NCI-H82 (cell line): ENCODE measurements at places on chromosomes 5 and 9.

DNA sequence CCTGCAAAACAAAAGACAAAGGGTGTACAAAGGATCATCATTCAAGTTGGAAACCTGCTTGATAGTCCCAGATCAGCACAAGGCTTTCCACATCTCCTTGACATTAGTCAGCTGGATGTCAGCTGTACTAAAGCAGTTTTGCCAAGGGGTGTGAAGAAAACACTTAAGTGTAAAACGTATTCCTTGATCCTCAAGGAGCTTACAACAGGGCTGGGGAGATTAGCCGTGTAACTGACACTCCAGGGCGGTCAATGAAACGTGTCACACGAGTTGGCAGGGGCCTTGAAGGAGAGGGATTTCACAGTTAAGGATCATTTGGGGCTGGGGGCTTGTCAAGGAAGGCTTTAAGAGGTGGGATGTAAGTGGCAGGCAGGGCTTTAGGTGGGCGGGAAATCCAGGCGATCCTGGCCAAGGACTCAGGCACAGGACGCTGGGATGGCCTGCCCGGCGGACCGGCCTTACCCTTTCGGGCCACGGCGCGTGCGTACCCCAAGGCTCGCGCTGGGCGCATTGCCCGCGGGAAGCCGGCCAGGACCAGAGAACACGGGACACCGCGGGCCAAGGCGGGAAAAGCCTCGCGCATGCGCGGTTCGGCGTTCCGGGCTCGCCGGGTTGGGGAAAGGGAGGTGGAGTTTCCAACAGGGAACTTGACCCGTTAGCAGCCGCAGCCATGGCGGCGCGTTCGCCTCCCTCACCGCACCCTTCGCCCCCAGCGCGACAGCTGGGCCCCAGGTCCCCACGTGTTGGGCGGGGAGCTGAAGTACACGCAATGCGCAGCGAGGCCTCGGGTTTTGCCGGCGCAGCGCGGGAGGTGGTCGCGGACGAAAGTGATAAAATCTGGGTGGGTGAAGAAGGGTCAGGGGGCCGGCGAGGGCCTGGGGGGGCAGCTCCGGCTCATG, at the start of gene CNTLN:
Gene CNTLN (plus strand): TSS at position 645 of the 899 bp plus-strand sequence. CDS start 26 bp downstream, at position 671.
- DNase-seq = peak; percentile 90

- DNase-seq = no peak
These were observed 1.3 kb downstream of the C5orf15 start for GRCh38 chr5:133967124-133967523.

- DNase-seq = peak; percentile 71
These were observed 41.7 kb downstream of the SEMA6A start for GRCh38 chr5:116532762-116533525.

- DNase-seq = no peak
These were observed 202.5 kb downstream of the CDK5RAP2 start for GRCh38 chr9:120377268-120378159.

- peak; percentile 63 for DNase-seq
These were observed 2.2 kb downstream of the GFPT2 start for GRCh38 chr5:180350711-180351465.

DNA sequence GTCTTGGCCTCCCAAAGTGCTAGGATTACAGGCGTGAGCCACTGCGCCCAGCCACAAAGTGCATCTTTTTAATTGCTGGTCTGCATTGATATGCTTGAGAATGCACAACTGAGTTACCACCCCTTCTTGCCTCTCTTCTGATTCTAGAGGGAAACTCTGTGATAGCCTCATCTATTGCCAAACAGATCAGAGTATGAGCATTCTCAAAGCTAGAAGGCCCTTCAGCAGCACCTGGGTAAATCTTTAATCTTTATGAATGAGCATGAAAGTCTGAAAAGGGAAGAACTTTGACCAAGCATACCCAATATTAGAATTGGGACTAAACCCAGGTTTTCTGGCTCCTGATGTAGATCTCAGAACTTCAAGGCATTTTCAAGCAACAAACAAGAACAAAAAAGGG, 298.3 kb upstream of the TNC start:
- DNase-seq = no peak

- no peak for DNase-seq
These were observed 26.2 kb downstream of the SLC35A4 start for GRCh38 chr5:140590861-140591260.

DNA sequence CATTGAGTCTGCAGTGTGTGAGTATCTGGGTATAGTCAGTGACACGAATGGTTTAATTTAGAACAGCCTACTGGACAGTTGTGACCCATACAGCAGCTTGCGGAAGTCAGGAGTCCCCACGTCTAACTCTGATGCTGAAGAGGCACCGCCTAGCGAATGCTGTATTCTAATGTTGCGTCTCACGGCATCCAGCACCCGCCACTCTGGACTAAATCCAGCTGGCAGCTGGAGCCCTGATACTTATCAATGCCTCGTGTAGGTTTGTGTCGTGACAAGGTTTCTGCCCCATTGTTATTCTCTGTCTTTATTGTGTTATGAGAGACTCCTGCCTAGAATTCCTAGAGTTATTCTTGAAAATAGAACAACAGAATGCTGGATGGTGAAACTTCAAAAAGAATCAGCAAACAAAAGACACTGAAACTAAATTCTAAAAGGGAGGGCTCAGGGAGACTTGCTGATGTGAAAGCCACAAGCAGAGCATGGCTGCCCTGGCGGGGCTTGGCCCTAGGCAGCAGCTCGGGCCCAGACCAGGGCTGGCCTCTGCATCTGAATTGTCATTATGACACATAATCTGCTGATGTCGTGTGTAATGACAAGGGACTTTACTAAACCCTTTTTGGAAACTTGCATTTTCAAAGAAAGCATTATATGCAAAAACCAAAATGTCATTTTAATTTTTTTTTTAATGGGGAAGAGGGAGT, 123.5 kb upstream of the ICE1 start:
- no peak for DNase-seq

- DNase-seq = no peak
These were observed 123.0 kb downstream of the ADAMTSL1 start for GRCh38 chr9:18596920-18597319.

DNA sequence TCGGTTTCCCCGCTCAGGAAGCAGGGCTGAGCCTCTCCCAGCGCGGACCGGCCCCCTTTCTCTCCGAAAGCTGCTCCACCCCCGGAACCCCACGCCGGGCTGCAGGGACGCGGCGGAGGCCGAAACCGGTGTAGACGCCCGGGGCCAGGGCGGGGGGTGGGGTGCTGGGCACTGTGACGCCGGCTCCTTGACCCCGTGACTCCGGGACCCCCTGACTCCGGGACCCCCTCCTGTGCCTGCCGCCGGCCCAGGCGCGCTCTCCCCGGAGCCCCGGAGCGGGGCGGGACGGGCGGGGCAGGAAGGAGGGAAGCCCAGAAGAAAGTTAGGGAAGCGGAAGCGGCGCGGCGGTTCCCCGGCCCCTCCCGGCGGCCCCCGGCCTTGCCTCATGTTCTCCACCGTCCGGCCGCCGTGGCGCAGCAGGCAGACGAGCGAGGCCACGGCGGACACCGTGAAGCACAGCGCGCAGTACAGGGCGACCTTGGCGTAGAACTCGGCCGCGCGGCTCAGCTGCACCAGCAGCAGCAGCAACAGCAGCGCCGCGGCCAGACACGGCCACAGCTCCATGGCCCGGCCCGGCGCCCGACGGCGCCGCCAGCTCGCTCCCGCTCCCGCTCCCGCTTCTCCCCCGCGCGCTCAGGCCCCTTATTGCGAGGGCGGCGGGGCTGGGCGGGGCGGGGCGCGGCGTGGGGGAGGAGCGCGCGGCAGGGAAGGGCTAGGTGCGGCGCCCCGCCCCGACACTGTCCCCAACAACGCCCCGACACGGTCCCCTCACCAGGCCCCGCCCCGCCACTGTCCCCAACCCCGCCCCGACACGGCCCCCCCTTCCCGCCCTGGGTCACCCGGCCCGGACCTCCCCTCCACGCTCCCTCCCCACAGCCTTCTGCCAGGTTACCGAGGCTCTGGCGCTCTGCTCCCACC, at the start of gene AGPAT2:
Gene AGPAT2 (minus strand): TSS at position 664 of the 918 bp plus-strand sequence. CDS start 100 bp downstream, at position 564.
- peak; percentile 83 for DNase-seq

GRCh38 chr5:61669531-61669930, 337.5 kb downstream of the ZSWIM6 start:
- DNase-seq = no peak

DNA sequence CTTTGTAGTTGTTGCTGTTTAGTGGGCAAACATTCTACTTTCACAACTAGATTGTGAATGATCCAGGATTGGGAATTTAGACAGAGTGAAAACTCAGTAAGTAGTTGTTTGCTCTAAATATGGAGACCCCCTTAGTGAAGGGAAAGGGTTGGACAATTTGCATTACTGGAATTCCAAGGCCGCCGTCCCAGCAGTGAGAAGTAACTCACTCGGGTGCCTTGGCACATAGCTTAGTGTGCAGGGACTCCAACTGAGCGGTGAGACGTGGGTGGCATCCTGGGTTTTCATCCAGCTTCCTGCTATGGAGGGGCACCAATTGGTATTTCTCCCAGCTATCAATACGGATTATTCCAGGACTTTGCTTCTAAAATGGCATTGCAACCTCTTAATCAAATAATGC, 69.7 kb upstream of the FCN1 start:
- no peak for DNase-seq

- no peak for DNase-seq
These were observed 893.2 kb downstream of the DTWD2 start for GRCh38 chr5:118095115-118095514.

- no peak for DNase-seq
These were observed 20.7 kb upstream of the MOCS2 start for GRCh38 chr5:53130266-53130665.

- no peak for DNase-seq
These were observed 125.2 kb upstream of the CDH6 start for GRCh38 chr5:31068287-31068686.

DNA sequence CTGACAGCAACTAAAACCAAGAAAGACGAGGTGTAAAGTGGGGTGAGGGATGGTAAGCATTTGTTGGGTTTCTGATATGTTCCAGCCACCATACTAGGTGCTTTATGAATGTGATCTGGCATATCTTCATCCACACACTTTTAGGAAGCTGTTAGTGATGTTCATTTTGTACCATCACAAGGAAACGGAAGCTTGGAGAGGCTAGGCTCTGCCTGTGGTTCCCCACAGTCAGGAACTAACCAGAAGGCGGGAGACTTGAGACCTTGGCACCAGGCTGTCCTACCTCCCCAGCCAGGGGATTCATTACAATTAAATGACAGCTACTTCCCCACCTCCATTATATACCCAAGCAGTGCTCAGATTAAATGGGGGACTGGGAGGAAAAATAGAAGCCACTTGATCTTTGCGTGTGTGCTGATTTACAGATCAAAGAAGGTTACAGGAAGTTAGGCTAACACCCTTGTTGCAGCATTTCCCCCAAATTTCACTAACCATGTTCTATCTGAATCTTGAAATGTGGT, 43.0 kb downstream of the SFXN1 start:
- no peak for DNase-seq

DNA sequence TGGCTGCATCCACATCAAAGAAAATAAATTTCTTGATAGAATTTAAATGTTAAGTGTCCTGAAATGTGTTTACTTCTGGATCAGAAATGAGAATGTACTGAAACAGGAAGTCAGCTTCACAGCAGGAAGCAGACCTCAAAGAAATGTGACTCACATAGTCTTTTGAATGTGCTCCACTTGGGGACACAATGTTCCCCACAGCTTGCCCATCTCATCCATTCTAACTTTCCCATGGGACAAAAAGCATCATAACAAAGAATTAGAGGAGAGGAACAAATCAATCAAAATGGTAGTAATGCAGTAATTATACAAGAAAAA, 85.7 kb downstream of the GRAMD2B start:
- no peak for DNase-seq

DNA sequence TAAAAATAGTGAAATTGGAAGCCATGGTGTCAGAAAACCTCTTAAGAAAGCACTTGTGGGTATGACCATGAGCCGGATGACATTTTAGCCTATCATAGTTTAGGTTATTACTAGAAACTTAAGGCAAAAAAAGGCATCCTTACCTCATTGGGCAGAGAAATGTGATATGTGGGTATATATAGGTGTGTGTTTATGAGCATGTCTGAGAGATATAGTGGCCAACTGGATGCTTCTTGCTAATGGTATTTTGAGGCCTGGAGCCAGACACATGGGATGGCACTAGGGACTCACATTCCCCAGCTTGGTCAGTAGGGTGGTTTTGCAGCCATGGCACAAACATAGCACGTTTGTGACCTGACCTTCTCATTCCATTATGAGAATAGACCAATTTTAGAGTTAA, 295.6 kb upstream of the MEF2C start:
- no peak for DNase-seq
